GM23338 (cell line): ENCODE measurements at places on chromosomes 11 and 22. TPM values are rescaled to one million over a fixed set of nuclear protein-coding genes. Genes with fewer than 3 reads are reported as not detected.

DNA sequence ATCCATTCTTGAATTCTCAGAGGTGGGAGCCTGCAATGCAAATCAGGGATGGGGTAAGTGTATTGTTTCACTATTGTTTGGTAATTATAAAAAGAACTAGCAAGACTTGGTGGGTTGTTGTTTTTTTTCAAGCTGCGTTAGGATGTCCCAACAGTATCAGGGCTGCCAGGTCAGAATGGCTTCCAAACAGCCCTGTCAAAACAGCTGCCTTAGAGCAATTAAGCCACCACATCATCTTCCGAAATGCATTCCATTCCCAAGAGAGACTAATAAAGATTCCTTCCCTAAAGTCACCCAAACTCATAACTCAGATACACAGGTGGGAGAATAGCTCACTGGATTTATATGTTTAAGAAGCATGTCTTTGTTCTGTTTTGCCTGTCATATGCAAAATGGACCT is 23.5 kb downstream of the BBOX1 start:
- H3K27ac ChIP-seq: no peak overlapping the region
- no peaks in the 10 kb centered on the region for H3K4me1 ChIP-seq
- DNase-seq: no peak
- H3K27me3 ChIP-seq: no peaks in the 10 kb centered on the region
- H3K36me3 ChIP-seq: no peaks in the 10 kb centered on the region

POLR3H gene
- 18.6 and 19.0 TPM in 2 replicates for total RNA-seq

- H3K4me1 ChIP-seq: peaks cover 5% of the 10 kb centered on the region; the same call in 1 of the 2 replicates
- no peak overlapping the region for H3K27ac ChIP-seq
- H3K4me3 ChIP-seq: no peak overlapping the region
Observed at GRCh38 chr11:8934742-8935488, 2.2 kb upstream of the C11orf16 start.

GRCh38 chr11:27383645-27384044 is 20.6 kb upstream of the CCDC34 start:
- H3K27ac ChIP-seq: no peak overlapping the region
- no peak overlapping the region for H3K4me3 ChIP-seq
- H3K27me3 ChIP-seq: no peaks in the 10 kb centered on the region
- H3K36me3 ChIP-seq: peaks cover 28% of the 10 kb centered on the region
- DNase-seq: no peak

HPX gene
- total RNA-seq: 0.50 and 0.63 TPM in 2 replicates

- no peaks in the 10 kb centered on the region for H3K27me3 ChIP-seq
- H3K4me3 ChIP-seq: no peak overlapping the region
- no peak for DNase-seq
- H3K27ac ChIP-seq: no peak overlapping the region
Observed at GRCh38 chr11:107653076-107653475, 58.8 kb downstream of the SLN start.

DNA sequence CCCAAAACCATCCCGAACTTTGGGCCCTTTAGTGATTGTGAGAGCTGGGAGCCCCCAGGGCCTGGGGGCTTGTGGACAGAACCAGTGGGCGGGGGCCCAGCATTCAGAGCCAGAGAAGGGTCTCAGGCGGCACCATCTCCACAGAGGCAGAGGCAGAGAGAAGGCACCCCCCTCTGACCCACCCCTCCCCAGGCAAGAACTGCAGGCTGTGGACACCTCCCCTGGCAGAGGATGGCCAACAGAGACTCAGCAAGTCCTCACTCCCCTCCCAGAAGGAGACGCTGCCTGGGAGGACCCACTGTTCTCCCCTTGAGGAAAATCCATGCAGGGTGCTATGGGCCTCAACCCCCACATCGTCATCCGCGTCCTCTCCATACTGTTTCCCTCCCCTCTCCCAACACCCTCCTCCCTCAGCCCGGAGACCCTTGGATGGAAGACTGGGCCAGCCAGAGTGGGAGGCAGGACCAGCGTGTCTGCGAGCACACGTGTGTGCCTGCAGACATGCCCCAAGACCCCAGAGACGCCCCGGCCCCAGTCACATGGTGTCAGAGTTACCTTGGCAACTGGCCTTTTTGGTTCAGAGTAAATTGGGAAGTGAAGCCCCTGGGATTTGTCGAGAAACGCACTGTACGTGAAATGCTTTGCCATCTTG is 42.6 kb downstream of the KCNC1 start:
- no peak overlapping the region for H3K4me3 ChIP-seq
- no peaks in the 10 kb centered on the region for H3K4me1 ChIP-seq
- H3K36me3 ChIP-seq: no peaks in the 10 kb centered on the region
- no peak overlapping the region for H3K27ac ChIP-seq
- DNase-seq: no peak

DNA sequence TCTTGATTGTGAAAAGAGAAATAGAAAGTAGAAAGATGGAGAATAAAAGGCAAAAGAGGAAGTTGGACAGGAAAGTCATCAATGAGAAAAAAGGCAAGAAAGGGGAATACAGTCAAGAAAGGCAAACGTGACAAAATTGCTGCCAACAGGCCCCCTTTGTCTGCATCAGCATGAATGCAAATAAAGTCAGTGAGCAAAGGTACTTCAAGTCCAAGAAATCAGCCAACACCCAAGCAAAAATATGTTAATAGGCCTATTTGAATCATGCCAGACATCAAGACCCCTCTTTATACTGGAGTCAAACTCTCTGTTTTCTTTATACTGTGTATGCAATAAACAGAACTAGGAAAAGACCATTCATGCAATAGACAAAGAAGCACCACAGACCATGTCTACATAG is 34.3 kb downstream of the GUCY1A2 start:
- no peak overlapping the region for H3K4me3 ChIP-seq
- H3K4me1 ChIP-seq: no peaks in the 10 kb centered on the region
- H3K27ac ChIP-seq: no peak overlapping the region
- DNase-seq: no peak
- H3K27me3 ChIP-seq: no peaks in the 10 kb centered on the region
- no peaks in the 10 kb centered on the region for H3K36me3 ChIP-seq

GRCh38 chr11:74680035-74680671 is 51.1 kb downstream of the CHRDL2 start:
- peaks cover 11% of the 10 kb centered on the region for H3K27me3 ChIP-seq
- H3K27ac ChIP-seq: no peak overlapping the region
- no peak for DNase-seq

DNA sequence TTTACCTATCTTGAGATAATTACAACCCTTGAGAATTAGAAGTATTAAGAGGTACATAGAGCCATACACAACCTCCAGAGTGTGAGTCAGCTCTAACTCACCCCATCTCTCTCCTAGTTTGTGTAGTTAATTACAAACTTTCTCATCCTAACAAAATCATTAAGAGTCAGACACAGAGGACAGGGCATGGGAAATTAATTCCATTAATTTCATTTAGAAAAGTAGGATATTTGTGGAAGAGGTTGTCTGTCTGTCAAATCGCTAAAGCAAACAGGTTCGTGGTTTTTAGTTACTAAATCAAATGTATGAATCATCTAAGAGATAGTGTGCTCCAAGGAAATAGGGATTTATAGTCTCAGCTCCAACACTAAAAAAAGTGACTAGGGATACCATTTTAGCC is 1261.4 kb upstream of the TENM4 start:
- no peaks in the 10 kb centered on the region for H3K36me3 ChIP-seq
- H3K4me1 ChIP-seq: no peaks in the 10 kb centered on the region
- DNase-seq: no peak
- no peak overlapping the region for H3K27ac ChIP-seq
- H3K27me3 ChIP-seq: no peaks in the 10 kb centered on the region
- no peak overlapping the region for H3K4me3 ChIP-seq

- H3K4me3 ChIP-seq: no peak overlapping the region
- H3K27me3 ChIP-seq: no peaks in the 10 kb centered on the region
- no peak for DNase-seq
Observed at GRCh38 chr11:33320814-33321330, 63.7 kb downstream of the HIPK3 start.

GRCh38 chr22:40176921-40177737 is 596 bp upstream of the TNRC6B start:
- H3K27ac ChIP-seq: peak overlapping the region; percentile 92
- H3K4me3 ChIP-seq: peak overlapping the region; percentile 64
- H3K27me3 ChIP-seq: no peaks in the 10 kb centered on the region
- H3K4me1 ChIP-seq: peaks cover 31% of the 10 kb centered on the region
- H3K36me3 ChIP-seq: no peaks in the 10 kb centered on the region
- peak; percentile 79 for DNase-seq

MS4A7 gene
- total RNA-seq: 0.07 TPM in 1 of 2 replicates, not detected in the other

- no peaks in the 10 kb centered on the region for H3K36me3 ChIP-seq
- H3K27me3 ChIP-seq: peaks cover 22% of the 10 kb centered on the region
- DNase-seq: no peak
- peaks cover 61% of the 10 kb centered on the region for H3K4me1 ChIP-seq
- H3K27ac ChIP-seq: no peak overlapping the region
Observed at GRCh38 chr11:46914363-46914762, 4.0 kb downstream of the LRP4 start.

- no peaks in the 10 kb centered on the region for H3K27me3 ChIP-seq
- 0 out of 2 replicates have a peak, but pooled peaks cover 5% of the 10 kb centered on the region for H3K4me1 ChIP-seq
- no peak overlapping the region for H3K4me3 ChIP-seq
Observed at GRCh38 chr11:116721988-116722387, 50.8 kb downstream of the BUD13 start.

DNA sequence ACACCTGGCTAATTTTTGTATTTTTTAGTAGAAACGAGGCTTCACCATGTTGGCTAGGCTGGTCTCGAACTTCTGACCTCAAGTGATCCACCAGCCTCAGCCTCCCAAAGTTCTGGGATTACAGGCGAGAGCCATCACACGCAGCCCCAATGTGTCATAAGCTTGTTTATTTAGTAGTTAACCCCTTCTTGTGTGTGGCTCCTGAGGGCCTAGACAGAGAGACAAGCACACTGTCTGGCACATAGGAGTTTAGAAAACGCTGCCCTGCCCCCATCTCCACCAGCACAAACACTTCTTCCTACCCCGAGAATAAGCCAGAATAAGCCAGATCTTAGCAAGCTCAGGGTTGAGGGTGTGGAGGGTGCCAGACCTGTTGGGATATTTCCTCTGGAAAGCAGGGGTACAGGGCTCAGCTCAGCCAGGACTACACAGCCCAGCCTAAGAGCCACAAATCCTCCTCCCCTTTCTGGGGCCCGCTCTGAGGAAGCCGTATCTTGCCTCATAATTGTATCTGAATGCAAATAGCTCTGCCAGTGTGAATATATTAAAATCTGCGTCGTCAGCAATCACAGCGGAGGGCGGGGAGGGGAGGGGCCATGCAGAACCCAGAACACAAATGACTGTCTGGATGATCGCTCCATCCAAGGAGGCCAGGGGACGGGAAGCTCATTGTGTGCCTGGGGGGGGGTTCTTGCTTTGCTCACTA is 247.3 kb downstream of the MN1 start:
- DNase-seq: no peak
- H3K4me1 ChIP-seq: peaks cover 7% of the 10 kb centered on the region; the same call in 1 of the 2 replicates
- H3K36me3 ChIP-seq: no peaks in the 10 kb centered on the region
- no peak overlapping the region for H3K27ac ChIP-seq

- 0 out of 2 replicates have a peak, but pooled peaks cover 4% of the 10 kb centered on the region for H3K4me1 ChIP-seq
- DNase-seq: peak; percentile 97
- H3K4me3 ChIP-seq: peak overlapping the region; percentile 56
Observed at GRCh38 chr11:33802194-33802950, 28.1 kb upstream of the FBXO3 start.

DNA sequence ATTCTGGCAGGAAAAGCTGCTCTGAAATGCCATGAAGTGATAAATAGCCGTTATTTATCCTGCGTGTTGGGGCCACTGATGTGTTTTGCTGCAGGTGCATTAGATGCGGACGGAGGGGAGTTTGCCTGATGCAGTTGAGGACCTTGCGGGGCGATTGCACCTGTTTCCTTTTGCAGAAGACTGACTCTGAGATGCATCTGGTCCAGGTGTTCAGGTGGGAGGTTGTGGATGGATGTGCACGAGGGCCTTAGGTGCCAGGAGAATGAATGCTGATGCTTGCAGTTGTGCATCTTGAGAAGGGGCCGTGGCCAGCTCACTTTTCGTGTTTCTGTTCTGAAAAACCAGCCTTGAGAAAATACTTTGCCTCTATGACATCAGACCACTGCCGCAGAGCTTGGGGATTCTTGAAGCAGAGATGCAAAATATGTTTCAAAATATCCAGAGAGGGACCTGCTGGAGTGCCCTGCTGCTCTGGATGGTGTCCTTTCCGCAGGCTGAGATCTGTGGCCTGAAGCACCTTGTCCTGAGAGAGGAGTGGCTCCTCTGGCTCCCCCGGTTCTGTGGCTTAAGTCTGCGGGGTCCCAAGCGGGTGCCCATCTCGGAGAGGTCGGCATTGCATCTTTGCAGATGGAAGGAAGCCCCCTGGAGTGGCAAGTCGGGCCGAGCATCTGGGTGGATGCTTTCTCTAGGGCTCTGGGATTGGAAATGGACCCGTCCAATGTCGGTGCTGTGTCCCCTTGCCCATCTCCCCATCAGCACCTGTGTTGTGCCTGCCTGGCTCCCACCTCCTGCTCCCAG is 1031.1 kb downstream of the TBC1D22A start:
- no peaks in the 10 kb centered on the region for H3K4me1 ChIP-seq
- H3K4me3 ChIP-seq: no peak overlapping the region
- no peak overlapping the region for H3K27ac ChIP-seq
- peaks cover 5% of the 10 kb centered on the region; the same call in 1 of the 2 replicates for H3K36me3 ChIP-seq

CDC45 gene
- total RNA-seq: 23.8 and 29.0 TPM in 2 replicates

- H3K4me1 ChIP-seq: no peaks in the 10 kb centered on the region
- H3K4me3 ChIP-seq: no peak overlapping the region
- DNase-seq: no peak
- no peaks in the 10 kb centered on the region for H3K27me3 ChIP-seq
- H3K36me3 ChIP-seq: peaks cover 7% of the 10 kb centered on the region; the same call in 1 of the 2 replicates
- H3K27ac ChIP-seq: no peak overlapping the region
Observed at GRCh38 chr22:47994601-47995263, 1232.3 kb downstream of the TBC1D22A start.

VSIG10L2 gene
- not detected in 2 replicates for total RNA-seq

DNA sequence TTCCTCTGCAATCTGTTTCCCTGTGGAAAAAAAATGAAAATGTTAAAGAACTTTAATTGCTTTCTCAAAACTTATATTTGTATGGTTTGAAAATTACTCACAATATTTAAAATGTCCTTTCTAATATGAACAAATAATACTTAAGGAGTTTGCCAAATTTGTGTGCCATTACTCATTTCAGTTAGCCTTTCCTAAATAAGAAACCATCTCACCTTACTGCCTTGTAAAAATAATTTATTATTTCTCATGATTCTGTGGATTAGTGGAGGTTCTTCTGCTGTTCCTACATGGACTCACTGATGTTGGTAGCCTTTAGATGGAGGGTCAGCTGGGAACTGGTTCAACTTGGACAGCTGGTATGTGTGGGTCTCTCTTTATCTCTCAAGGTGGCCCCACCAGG is 428.6 kb downstream of the CNTN5 start:
- no peaks in the 10 kb centered on the region for H3K27me3 ChIP-seq
- DNase-seq: no peak
- H3K4me1 ChIP-seq: no peaks in the 10 kb centered on the region
- H3K36me3 ChIP-seq: no peaks in the 10 kb centered on the region

RRM1 gene
- 96.8 and 118 TPM in 2 replicates for total RNA-seq

GRCh38 chr22:24525416-24526037 is 29.4 kb downstream of the GUCD1 start:
- no peaks in the 10 kb centered on the region for H3K27me3 ChIP-seq
- peak; percentile 92 for DNase-seq
- no peaks in the 10 kb centered on the region; the same call in 1 of the 2 replicates for H3K4me1 ChIP-seq
